ENCODE measurements at places on chromosomes 1 and 21.
A peak's percentile ranks its signal among the peaks of the same experiment; 100 is the strongest.

- DNase-seq = no peak
These were observed 24.4 kb upstream of the BCAR3 start for GRCh38 chr1:93705892-93706500.

GRCh38 chr1:156860628-156861423 is at the start of gene NTRK1:
TSS of gene NTRK1 (plus strand) at chr1:156860865. CDS start at chr1:156860935, 70 bp downstream.
- no peak for DNase-seq

GRCh38 chr1:226094451-226094850 is 31.9 kb downstream of the H3-3A start:
- DNase-seq = no peak

- no peak for DNase-seq
These were observed 352.5 kb downstream of the ADGRL2 start for GRCh38 chr1:82153272-82153629.

GRCh38 chr21:46206163-46207005 is 22.1 kb upstream of the SPATC1L start:
- no peak for DNase-seq

GRCh38 chr21:32475162-32475812 is 62.8 kb downstream of the EVA1C start:
- no peak for DNase-seq

- DNase-seq = no peak
These were observed 11.9 kb downstream of the KCNJ10 start for GRCh38 chr1:160058087-160058486.

DNA sequence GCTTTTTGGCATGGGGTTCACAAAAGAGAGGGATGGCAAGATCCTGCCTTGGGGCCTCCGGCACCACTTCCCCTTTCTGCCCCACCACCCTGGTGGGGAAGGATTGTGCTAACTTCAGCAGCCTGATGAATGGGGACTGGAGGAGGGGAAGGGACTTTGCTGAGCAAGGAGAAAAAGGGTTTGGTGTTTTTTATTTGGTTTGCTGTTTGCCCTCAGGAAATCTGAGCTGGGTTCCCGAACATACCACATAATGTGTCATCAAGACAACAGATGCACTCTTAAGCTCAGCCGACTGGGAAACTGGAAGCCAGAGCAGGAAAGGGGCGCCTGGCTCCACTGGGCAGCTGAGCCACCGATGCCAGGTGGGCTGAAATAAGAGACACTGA is 19.8 kb downstream of the OLFML2B start:
- peak; percentile 66 for DNase-seq

- DNase-seq = no peak
These were observed 53.4 kb upstream of the GJB5 start for GRCh38 chr1:34701326-34702060.

DNA sequence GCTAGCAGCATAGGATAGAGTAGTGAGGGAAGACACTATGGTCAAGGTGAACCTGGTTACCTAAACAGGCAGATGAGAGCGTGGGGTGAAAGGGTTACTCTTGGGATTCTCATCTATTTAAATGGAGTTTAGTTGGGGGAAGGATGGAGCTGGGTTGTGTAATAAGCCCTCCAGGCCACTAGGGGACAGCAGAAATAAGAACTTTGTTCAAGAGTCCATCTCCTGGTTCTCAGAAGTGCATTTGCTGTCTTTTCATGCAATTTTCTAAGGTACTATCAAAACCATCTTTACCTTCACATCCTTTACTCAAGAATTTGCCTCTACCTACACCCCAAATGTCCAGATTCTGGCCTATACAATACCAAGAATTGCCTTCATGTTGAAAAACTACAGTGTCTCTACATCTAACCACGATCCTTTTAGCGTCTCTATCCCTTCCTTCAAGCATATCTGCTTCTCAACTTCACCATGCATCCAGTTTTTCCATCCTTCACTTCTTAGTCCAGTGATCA is 28.0 kb downstream of the SLAMF1 start:
- DNase-seq = no peak

DNA sequence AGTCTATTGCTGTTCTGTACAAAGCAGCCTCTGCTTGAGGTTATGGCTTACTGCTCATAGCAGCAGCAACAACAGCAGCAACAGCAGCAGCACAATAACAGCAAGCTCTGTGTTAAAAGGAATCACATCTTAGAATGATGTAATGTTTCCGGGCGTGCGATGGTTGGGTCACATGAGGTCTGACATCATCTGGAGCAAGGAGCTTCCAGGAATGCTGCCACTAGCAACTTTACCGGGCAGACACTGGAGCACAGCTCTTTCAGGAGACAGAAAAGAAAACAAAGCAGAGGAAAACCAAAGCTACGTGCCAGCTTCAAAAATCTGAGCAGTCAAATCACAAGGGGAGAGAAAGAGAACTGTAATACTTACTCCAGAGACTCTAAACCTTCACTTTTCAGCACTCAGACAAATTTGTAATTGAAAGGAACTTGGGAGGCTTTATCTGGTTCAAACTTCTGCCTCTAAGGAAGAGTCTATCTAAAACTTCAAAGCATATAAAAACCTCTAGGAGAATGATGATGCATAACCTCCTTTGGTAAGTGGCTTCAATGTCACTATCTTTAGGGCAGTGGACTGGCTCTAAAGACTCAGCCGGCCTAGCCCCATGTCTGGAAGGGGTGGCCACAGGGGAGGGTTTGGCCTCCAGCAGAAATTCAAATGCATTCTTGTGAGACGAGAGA is 28.3 kb upstream of the RAB3GAP2 start:
- peak; percentile 55 for DNase-seq

DNA sequence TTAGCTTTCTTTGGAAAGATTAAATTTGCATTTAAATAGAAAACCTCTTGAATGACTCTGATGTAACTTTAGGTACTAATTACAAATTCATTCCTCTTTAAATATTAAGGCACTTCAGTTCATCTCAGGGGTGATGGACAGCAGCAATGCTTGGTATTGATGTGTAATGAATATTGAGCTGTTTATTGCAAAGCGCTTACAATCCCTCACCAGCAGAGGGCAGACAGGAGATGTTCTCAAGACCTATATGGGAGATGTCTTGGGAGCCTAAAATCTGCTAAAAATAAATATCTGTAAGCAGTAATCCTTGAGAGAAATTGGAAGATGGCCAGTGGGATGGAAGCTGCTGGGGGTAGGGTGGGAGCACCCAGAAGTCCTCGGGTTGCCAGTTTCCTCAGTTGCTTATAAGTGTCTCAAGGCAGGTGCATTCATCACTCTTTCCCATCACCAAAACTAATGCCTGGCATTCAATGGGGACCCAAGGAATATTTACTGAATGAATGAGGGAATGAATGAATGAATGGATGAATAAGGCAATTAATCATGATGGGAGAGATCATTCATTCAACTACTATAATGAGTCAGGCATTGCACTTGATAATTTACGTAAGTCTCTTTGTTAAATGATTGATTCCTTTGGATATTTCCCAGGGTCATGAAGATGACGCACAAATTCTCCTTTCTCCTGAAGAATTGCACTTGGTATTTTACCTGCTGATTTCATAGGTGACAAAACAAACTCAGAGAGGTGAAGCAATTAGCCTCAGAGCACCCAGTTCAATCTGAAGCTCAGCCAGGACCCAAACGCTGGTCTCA is 2.3 kb downstream of the KLHDC8A start:
- DNase-seq = no peak

- no peak for DNase-seq
These were observed 917 bp downstream of the KIAA0040 start for GRCh38 chr1:175191659-175192058.

GRCh38 chr1:169137357-169137756 is 30.9 kb downstream of the ATP1B1 start:
- no peak for DNase-seq

DNA sequence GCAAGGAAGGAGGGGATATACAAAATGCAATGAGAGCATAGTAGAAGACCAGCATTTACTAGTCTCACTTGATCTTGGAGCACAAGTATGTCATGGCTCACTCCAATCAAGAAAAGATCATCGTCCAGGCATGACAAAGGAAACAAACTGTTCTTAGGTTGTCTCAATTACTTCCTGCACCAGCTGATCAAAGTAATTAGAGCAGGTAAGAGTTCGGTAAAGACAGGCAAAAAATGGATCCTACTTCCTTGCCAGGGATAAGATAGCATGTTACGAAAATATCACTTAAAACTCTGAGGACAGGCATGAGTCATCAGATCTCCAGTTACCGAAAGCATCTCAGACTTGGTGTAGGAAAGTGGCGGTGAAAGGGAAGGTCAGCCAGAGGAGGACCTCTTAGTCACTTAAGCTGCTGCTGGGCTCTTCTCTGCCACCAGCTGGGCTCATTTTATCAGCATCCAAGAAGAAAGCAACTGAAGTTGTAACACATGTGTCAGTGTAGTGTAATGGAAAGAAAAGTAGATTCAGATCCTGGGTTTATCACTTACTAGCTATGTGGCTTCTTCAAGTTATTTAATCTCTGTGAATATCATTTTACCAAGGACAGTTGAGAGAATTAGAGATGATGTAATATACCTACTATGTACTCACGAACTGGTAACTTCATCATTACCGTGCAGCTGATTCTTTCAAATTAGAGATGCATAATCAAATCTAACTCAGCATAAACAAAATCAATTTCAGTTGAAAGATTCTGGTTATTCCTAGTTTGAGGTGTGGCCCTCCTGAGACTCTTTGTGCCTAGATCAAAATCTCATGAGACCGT is 46.8 kb downstream of the XCL1 start:
- DNase-seq = no peak

DNA sequence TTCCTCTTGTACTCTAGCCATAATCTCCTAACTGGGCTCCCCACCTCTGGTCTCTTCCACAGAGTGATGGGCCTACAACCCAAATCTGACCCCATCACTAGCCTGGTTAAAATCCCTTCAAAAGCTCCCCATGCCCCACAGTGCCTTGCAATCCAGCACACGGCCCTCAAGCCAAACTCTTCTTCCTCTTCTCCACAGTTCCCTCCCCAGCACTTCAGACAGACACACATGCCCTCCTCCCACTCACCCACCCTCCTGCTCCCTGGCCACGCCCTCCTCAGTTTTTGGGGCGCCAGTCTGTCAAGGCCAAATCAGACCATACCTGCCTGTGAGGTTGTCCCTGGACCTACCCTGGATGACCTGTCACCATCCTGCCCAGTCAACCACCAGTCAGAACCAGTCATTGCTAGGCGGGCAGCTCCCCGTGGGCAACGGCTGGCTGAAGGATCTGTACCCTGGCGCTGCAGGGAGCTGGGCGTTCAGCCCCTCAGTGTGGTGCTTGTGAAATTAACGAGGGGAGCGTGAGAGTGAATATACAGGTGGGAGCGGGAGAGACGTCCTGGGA is 753 bp downstream of the C1orf210 start:
- DNase-seq = no peak
